Cardiac septum (tissue), 1 donor: ENCODE measurements at places on chromosomes 12 and 14. TPM values are rescaled to one million over a fixed set of nuclear protein-coding genes. Genes with fewer than 3 reads are reported as not detected.

GRCh38 chr14:24978862-24979724 is 70.9 kb downstream of the STXBP6 start:
- no peak for DNase-seq

DNA sequence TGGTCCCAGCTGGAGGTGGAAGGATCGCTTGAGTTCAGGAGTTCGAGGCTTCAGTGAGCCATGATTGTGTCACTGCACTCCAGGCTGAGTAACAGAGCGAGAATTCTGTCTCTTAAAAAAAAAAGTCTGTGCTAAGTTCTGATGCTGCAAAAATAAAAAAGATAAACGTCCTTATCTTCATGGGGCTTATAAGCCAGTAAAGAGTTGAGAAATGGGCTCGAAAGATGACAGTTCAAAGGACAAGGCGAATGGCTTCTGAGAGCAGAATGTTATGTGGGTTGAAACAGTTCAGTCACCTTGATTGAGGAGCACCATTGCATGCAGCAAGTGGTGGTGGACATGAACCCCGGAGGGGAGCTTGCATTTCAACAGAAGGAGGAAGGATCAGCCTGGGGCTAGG is 4.7 kb downstream of the TSPAN9 start:
- no peak for DNase-seq

Gene CABP1
- 2.8 TPM for total RNA-seq

GRCh38 chr12:774051-774614 is 21.8 kb downstream of the WNK1 start:
- no peak for DNase-seq

Gene E2F7
- 0.62 TPM for total RNA-seq

DNA sequence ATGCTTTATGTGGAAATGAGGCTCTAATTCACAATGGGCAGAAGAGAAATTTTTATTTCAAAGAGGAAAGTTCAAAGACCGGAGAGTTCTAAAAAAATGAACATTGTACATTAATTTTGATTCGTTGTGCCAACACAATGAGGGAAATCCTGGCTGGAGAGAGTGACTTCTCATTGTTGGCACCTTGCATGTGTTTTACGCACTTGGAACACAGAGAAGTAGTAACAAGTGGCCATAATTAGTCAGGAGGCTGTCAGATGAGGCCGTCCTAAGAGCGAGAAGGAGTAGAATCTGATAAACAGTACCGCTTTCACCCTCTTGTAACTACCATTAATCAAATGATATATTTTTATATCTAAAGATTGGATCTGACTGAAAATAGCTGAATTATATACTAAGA is 6.9 kb downstream of the LMO3 start:
- DNase-seq: no peak
